ENCODE measurements at places on chromosomes 12 and 14.

- no peak for DNase-seq
Observed at GRCh38 chr14:76500480-76500879, 124.5 kb downstream of the ESRRB start.

DNA sequence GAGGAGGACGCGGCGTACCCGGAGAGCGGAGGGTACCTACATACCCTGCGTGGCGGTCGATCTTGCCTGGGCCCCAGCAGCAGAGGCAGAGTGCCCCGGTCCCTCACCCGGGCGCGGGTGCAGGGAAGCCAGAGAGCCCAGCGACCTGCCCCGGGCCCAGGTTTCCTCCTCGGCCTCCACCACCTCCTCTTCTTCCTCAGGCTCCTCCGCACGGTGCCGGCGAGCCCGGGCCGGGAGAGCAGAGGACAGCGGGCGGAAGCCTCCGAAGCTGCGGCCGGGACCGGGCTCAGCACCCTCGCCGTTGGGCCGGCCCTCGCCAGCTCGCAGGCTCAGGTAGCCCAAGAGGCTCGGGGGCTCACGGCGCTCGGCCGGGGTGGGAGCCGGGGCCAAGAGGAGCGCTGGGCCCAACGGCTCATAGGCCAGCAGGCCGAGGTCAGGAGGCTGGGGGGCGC is 6.6 kb downstream of the ZNF219 start:
- no peak for DNase-seq

GRCh38 chr12:119202544-119202943 is 23.8 kb downstream of the HSPB8 start:
- DNase-seq, result no peak

- no peak for DNase-seq
Observed at GRCh38 chr12:112146123-112146522, 20.8 kb downstream of the TRAFD1 start.

GRCh38 chr14:67705211-67705610 is 3.5 kb downstream of the RDH12 start:
- DNase-seq, result no peak

DNA sequence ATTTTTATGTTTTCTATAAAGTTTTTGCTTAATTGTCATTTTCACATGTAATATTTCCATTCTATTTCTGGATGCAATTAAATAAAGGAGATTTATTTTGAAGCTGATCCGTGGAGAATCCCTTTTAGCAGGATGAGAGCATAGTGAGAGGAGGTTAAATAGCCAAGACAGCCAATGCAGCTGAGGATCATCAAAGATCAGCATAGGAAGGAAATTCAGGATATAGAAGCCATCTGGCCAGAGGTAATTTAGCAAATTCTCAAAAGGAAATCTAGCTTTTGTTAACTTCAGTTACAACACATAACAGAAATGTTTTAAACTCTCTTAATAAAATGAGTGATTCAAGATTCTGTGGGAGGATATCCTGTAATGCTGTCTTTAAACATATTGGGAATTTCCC is 122.8 kb upstream of the PDE3A start:
- DNase-seq, result no peak

DNA sequence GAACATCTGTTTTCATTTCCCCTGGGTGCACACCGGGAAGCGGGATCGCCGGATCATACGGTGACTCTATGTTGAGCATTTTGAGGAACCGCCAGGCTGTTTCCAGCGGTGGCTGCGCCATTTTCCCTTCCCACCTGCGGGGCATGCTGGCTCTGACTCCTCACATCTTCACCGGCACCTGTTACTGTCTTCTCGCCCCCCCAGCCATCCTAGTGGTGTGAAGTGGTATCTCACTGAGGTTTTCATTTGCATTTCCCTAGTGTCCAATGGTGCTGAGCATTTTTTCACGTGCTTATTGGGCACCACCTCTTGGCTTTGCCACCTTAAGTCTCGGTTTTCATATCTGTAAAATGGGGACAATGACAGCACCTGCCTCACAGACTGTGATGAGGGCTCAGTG is 44.1 kb upstream of the EML1 start:
- no peak for DNase-seq

- no peak for DNase-seq
Observed at GRCh38 chr12:68608191-68608590, 2.5 kb upstream of the RAP1B start.

DNA sequence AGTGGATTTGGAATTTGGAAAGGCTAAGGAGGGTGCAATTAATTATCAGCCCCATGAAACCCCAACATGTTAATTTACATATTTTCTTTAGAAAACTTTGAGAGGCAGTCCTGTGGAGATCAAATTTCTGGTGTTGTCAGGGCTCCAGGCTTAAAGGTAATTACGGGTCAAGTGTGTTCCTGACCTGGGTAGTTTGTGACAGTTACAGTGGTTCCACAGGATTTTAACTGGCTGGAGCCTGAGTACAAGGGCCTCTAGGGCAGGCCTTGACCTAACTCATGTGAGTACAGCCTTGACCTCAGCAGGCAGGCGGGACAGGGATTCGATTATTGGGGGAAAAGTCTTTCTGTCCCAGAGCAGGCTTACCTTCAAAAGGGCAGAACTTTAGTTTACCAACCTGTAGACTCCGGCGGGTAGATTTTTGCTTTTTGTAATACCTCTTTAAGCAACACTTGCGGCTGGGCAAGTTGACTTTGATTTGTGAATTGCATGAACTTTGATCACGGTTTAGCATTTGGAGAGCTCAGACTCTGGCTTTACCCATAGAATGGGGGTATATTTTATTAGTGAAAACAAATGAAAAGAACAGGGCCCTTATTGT is 8.4 kb upstream of the PPTC7 start:
- no peak for DNase-seq

DNA sequence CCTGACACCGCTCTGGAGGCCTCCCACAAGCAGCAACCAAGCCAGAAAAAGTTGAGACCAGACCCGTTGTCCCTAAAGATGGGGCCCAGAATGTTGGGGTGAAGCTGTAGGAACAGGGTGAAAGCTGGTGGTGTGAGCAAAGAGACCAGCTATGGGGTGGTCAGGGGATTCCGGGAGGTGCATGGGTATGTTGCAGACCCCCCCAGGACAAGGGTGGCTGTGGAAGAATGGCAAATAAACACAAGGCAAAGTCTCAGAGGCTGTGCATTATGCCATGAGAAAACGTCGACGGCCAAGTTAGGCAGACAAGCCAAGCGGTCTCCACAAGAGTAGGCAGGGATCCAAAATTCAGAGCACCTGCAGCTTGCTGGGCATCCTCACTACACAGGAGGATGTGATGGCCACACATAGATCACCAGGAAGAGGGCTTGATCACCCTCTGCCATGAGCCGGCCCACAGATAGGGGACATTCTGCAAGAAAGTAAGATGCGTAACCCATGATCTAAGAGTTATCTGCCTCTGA is 58.8 kb upstream of the KCNA1 start:
- DNase-seq, result no peak

DNA sequence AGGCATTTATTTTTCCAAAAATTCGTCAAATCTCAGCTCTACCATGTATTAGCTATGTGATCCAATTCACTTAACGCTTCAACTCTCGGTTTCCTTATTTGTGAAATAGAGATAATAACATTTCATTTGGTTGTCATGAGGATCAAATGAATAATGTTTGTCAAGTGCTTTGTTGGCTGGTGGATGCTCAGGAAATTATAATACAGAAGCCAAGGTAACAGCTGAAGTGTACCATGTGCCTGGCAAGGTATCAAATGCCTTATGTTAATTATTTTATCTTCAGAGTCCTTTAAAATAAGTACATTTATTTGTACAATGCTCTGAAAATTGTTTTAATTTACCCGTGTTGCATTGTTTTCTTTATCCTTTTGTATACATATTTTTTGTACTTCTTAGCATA is 6.1 kb upstream of the PRKCH start:
- no peak for DNase-seq

DNA sequence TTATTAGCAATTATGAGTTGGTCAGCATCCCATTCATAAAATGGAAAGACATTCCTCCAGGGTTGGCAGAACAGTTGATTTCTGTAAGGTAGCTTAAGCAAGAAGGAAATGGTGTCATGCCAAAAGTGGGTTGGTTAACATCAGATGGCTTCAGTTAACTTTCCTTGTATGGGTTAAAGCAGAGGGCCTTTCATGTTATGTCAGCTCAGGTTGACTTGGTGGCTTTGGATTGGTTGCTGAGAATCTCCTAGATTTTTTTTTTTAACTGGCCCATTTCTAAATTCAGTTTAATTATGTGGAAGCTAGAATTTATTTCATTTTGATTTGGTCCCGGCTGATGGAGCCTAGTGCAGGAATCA is 87.8 kb downstream of the BBS10 start:
- no peak for DNase-seq

- DNase-seq, result no peak
Observed at GRCh38 chr14:30991408-30991807, 34.0 kb upstream of the AP4S1 start.

GRCh38 chr14:32397861-32398640 is 69.0 kb downstream of the AKAP6 start:
- DNase-seq, result no peak

DNA sequence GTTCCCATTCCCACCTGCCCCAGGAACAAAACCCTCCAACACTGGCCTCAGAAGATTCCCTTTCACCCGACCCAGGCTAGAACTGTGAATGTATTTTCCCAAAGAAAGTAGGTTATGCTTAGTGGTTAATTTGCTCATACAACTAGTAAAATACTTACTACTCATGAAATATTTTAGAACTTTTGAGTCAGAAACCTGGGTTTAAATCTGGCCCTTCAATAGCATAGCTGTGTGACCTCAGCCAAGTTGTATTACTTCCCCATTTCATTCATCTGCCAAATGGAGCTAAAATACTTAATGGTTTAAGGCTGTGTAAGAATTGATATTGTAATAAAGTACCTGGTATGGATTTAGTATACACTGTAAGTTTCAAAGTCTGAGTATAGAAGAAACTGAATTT is 69.1 kb upstream of the DNM1L start:
- DNase-seq, result no peak

GRCh38 chr14:40685764-40686163 is 920.9 kb upstream of the LRFN5 start:
- no peak for DNase-seq

GRCh38 chr12:91778938-91779400 is 366.7 kb downstream of the BTG1 start:
- DNase-seq, result peak; percentile 5

DNA sequence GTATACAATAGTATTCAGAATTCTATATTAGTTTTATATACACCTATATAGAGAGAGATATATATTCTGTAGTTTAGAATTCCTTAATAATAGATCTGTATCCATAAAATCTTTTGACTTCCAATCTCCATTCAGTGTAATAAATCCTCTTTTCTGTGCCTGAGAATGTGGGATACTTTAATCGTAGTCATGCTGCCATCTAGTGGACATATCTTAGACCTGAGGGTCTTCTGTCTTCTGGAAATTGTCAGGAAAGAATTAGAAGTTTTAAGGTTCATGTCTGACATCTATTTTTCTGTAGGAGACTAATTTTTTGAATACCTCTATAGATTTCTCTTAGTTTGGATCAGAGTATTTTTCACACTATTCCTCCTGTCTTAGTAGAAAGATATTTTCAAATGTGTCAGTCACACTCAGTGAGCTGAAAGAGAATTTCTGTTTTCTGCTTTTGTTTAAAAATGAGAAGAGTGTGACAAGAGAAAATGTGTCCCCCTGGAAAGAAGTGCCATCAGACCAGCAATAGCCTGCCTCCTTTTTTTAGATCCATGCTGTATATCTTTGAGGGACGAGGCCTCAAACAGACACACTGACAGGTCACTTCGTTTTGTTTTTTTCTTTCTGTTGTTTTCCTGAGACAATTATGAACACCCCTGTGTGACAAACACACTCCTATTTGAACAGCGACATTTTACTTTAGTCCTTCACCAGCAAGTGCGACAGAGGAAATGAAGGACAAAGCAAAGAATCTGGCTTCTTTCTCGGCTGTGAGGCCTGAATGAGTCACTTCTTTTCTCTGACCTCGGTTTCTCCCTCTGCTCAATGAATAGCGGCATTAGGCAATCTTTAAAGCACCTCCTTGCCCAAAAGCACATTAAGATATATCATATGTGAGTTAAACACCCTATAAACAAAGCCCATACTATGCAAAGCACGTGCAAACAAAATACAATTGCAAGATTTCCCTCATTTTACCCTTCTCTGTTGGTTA is 96.3 kb downstream of the GALC start:
- peak; percentile 78 for DNase-seq

DNA sequence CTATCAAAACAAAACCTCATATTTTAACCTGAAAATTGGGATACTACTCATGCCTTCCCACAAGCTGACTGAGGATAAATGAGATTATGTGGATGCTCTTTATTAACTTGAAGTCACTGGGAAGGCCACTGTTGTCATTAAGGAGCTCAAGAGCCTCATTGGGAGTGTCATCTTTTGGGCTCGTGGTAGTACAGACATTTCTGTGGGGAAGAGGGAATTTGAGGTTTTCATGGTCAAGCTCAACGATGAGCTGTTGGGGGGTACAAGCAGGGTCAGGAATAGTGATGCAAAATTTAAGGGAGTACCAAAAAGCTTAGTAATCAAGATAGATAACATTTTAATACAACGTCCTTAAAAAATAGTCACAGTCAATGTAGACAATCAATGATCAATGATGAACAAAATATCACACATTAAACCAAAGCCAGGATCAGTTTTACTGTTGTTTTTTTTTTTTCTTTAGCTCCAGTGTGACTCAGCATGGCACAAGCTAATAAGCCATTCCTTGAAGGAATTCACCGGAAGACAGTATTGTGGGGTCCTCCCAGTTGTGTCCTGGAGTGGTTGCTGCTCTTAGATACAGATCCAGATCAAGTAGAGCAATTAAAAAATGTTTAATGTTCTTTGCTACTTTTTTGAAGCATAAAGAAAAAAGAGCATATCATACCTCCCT is 130.9 kb downstream of the C12orf75 start:
- no peak for DNase-seq

DNA sequence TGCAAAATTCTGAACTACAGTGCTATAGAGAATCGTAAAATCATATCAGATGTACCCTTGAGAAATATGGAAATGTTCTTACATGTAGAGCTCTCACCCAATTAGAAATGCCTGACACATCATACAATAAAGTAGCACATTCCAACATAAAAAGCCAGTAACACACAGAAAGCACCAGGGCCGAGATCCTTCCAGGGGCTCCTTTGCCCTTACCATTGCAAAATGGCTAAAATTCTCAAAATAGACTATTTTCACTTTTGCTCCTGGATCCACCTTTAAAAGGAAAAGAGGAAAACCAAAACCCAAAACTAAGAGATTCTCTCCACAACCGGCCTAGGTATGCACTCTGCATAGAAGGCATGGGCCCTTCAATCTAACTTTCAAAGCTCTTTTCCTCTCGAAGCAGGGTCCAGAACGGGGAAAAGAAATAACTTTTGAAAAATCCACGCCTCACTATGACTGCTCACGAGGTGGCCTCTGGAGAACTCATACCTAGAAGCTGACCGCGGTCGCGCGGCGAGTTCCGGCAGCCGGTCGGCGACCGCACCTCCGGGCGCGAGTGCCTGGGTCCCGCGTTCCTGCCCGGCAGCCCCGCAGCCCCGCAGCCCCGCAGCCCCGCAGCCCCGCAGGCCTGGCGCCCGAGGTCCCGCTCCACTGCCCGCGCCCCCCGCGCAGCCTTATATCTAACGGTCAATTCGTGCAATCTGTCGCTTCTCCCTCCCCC is 2.7 kb downstream of the OTX2 start:
- no peak for DNase-seq
